ENCODE measurements at places on chromosomes 2 and 18. TPM values are rescaled to one million over a fixed set of nuclear protein-coding genes. Genes with fewer than 3 reads are reported as not detected.

Gene SAG
- total RNA-seq, result not detected

DNA sequence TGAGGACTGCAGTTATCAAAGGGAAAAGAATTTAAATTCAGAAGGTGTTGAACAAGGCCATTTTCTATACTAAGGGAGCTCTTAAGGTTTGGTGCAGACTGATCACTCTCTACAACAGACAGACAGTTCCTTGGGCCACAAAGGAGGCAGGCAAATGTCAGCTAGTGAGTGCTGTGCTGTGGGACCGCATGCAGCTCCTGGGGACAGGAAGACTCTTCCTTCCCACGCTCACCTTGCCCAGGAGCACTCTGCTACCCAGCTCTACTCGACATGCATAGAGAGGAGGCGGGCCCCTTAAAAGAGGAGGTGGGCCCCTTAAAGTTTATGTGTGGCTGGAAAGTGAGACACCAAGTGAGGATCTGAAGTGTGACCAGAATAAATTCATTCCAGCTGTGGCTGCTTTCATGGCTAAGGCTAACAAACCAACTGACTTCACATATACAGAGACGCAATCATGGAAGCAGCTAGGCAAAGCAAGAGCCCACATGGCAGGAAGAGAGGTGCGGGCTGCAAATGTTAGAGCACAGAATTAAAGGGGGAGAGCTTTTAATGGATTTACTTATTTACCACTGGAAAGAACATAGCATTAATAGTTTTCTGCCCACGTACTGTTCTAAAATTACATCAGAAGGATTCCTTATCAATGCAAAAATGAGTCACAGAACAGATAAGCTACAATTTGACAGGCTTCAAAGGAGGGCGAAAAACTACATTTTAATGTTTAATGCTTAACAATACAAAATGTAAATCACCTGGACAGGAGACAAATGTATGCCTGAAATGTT is 101.4 kb upstream of the RNU4ATAC start:
- no peak for DNase-seq

Gene TTC39C
- 10.0 TPM for total RNA-seq

Gene KCNJ13
- total RNA-seq, result 1.5 TPM

GRCh38 chr2:163259489-163259888 is 420.9 kb upstream of the KCNH7 start:
- no peak for DNase-seq

Gene RIT2
- 0.36 TPM for total RNA-seq

Gene CCDC178
- total RNA-seq, result 0.29 TPM

DNA sequence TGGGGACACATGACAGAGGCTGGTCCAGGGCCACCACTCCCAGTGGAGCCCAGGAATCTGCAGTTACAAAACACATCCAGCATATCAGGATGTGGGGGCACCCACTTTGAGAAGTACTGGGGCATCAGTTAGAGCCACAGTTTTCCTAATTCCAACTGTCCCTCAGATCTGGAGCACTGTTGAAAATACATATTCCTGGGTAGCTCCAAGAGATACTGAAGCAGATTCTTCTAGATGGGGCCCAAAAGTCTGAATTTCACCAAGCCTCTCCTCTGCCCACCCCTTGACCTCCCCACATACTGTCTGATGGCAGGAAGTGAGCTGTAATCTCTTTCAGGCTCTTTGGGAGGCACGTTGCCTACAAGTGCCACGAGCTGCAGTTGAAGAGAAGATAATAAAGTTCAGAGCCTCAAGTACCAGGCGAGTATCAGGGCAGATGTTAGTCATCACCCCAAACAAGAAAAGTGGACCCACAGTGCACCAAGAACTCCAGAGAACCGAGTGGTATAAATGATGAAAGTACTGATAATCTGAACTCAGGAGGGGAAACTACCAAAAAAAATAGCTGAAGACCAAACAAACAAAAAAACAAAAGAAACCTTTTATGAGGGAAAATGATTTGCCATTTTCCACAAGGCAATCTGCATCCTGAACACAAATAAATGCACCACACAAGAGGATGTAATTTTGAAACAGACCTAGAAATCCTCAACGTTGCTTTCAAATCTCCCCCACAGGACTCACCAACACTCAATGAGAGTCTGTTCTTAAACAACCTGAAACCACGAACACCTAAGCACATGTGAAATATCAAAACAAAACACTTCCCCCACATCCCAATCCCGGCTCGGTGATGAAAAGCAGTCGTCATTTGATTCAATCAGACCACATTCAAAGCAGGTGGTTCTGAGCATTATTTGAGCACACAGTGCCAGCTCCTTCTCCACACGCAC is 98.7 kb downstream of the TCF4 start:
- no peak for DNase-seq

Gene PFN4
- not detected for total RNA-seq

- DNase-seq, result no peak
Measured at GRCh38 chr2:196407675-196408264, 231.7 kb upstream of the CCDC150 start.

DNA sequence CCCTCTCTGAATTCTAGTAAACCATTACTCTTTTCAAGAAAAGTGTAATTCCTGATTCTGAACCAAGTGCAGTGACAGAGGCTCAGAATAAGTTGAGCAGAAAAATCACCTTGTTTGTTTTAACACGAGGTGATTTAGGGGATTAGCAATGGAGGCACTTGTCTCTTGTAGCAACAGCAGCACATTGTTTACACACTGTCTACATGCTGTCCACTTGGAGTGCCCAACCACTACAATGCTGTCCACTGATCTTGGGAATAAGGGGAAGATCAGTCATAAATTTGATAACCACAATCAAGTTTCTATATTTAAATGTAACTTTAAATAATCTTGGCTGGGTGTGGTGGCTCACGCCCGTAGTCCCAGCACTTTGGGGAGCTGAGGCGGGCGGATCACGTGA is 13.9 kb upstream of the RMND5A start:
- no peak for DNase-seq

Gene LCT
- total RNA-seq, result not detected

Gene EIF2AK3
- total RNA-seq, result 48.6 TPM

- DNase-seq, result no peak
Measured at GRCh38 chr2:37469126-37469525, 124.7 kb downstream of the QPCT start.

DNA sequence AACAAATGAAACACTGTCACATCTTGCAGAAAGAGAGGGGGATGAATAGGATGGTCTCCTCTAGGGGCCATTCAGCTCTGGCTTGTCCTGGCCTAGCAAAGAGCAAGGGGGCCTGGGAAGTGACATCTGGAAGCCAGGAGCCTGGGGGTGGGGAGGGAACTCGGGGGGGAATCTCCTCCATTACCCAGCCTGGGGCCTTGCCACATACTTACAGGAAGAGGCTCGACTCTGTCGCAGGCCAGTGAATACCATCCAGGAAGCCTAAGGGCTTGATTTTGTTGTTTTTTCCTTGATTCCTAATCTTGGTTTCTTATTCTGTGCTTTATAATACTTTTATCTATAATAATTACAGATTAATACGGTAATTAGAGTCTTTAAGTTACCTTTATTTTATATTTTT is 797.5 kb upstream of the ID2 start:
- DNase-seq, result peak; percentile 38

GRCh38 chr2:102111823-102112222 is 30.7 kb upstream of the IL1R1 start:
- no peak for DNase-seq

- DNase-seq, result no peak
Measured at GRCh38 chr2:55134316-55134706, 84.1 kb upstream of the RTN4 start.

GRCh38 chr2:219488149-219488843 is 10.4 kb upstream of the GMPPA start:
- DNase-seq, result no peak

Gene IL1RL1
- total RNA-seq, result 0.23 TPM

DNA sequence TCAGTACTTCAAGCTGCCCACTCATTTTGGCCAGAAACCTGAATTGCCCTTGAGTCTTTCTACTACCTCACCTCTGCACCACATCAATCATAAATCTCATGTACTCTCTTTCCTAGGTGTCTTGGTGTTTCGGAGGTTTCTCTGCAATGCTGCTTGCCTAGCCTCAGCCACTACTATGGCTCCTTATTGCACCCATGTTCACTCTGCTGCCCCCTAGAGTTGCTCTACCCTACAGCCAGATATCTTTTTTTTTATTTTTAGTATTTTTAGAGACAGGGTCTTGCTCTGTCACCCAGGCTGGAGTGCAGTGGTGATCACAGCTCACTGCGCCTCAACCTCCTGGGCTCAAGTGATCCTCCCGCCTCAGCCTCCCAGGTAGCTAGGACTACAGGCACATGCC is 413.0 kb downstream of the PTPRM start:
- peak; percentile 78 for DNase-seq

Gene CDH19
- not detected for total RNA-seq

DNA sequence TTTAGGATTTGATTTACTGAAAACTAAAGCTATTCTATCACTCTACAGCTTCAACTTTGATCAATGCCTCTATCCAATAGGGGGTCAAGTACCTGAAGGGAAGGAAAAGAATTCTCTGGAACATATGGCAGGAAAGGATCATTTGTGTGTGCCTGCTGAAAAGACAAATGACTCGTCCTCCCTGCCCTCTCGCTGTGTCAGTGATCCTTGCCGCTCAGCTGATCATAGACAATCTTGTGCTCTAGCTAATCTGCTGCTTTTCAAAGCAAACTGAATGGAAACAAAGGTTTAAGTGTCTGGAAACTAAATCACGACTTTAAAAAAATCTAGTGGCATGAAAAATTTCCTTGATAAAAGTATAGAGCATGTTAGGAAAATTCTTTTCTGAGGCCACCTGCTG is 75.6 kb upstream of the CPO start:
- no peak for DNase-seq

- DNase-seq, result no peak
Measured at GRCh38 chr2:47360283-47360682, 42.7 kb upstream of the MSH2 start.

Measured in endodermal cell (in vitro differentiated cells).